RPMI7951 (cell line): ENCODE measurements at places on chromosomes 7 and 10. TPM values are rescaled to one million over a fixed set of nuclear protein-coding genes. Genes with fewer than 3 reads are reported as not detected.

Gene TAS2R4
- 0.10 and 0.12 TPM in 2 replicates for total RNA-seq

Gene NPS
- not detected in 2 replicates for total RNA-seq

Gene SUMF2
- 107 and 119 TPM in 2 replicates for total RNA-seq

GRCh38 chr7:37410305-37411229 is 38.1 kb downstream of the ELMO1 start:
- DNase-seq = no peak

- DNase-seq = peak; percentile 20
These were observed 28.2 kb downstream of the IL2RA start for GRCh38 chr10:6033954-6034353.

DNA sequence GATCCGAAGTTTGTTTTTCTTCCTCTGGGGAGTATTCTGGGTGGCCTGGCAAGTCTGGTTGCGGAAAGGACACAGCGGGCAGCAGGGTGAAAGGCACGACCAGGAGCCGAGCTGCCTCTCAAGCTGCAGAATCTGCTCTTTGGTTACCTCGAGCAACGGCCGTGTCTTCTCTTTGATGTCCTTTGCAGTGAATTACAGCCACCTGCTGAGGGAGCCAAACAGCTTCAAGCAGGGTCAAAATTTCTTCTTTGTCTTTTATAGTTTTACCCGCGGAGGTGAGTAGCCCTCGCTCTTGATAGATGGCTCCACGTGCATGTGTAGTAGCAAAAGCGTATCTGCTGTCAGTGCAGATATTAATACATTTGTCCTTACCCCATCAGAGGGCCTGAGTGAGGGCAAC is 177.3 kb upstream of the MBL2 start:
- no peak for DNase-seq

- DNase-seq = peak; percentile 33
These were observed at the start of the genes ACTR3C and LRRC61 for GRCh38 chr7:150322833-150323681. Gene ACTR3C, minus strand, starts transcription at chr7:150323545. Its CDS starts 28,249 bp downstream, at chr7:150295296. Gene LRRC61, plus strand, starts transcription at chr7:150323355. Its CDS starts 13,507 bp downstream, at chr7:150336862.

DNA sequence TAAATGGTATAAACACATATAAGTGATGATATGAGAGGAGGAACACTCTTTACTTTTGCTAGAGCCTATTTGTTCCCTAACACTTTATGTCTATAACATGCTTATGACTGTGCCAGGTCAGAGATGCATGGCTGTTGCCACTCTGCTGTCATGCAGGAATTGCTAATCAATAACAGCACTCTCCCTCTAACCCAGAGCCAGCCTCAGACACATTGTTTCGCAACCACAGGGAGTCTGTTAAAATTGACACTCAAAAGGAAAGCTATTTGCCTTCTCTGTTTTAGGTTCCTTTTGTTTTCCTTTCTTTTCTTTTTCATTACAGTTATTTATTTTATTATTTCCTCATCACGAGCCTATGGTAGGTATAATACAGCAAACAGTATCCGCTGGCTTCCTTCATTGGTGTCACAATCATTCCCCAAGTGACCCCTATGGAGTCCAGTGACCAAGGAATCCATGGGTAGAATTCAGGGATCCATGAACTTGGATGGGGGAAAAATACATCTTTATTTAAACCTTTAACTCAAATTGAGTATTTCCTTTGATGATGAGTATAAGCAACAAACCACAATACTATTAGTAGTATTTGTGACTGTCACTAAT is 6.8 kb downstream of the PON2 start:
- no peak for DNase-seq

- DNase-seq = no peak
These were observed 135.3 kb upstream of the CCDC6 start for GRCh38 chr10:60041489-60042133.
